Activated CD8-positive, alpha-beta memory T cell treated with anti-CD3 and anti-CD28 coated beads, Interleukin-2, amount 50 U/mL, for 4 hours (primary cell): ENCODE measurements at places on chromosomes 2 and 18.

DNA sequence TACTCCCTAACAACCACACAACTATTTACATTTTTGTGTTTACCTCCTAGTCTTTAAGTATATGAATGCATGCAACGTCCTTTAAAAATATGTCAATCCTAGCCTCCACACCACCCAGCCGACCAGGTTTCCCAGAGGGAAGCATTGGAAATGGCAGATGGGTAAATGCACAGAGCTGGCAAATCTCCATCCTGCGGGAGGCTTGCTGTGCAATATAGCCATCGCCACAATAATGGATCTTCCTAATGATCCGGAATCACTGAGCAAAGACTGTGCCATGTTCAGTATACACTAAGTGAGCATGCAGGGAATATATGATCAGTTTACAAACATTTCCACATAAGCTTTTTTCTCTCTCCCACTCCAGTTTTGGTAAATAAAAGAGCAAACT is 131.8 kb downstream of the NEDD4L start:
- no peak for DNase-seq

DNA sequence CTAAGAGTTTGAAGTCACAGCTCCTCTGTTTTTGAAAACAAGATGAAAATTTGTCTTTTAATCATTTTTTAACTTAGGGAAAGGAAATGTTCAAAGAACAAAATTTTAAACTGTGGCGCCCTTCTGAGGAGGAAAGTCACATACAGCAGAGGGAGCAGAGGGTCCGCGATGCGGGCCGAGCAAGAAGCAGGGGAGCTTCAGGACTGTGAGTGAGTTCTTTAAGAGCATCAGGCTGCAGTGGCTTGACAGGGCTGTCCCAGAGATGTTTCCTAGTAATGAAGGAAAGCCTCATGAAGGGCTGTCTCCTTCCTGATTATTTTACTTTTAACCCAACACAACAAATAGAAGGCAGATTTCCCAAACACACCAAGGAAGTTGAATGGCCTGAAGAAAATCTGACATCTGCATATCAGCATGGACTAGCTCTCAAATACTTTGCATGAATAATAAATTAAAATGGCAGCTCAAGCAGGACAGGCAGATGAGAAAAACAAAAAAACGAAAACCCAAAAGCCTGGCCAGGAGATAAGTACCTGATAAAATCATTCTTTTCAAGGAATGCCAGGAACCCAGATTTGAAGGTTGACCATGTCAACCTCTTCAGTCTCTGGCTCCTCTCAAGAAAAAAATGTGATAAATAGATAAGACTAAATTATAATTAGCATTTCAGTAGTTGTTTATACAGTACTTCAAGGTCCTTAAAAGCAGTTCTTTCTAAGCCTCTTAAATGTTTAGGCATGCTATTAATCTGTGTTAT is 60.8 kb downstream of the SLC40A1 start:
- no peak for DNase-seq

DNA sequence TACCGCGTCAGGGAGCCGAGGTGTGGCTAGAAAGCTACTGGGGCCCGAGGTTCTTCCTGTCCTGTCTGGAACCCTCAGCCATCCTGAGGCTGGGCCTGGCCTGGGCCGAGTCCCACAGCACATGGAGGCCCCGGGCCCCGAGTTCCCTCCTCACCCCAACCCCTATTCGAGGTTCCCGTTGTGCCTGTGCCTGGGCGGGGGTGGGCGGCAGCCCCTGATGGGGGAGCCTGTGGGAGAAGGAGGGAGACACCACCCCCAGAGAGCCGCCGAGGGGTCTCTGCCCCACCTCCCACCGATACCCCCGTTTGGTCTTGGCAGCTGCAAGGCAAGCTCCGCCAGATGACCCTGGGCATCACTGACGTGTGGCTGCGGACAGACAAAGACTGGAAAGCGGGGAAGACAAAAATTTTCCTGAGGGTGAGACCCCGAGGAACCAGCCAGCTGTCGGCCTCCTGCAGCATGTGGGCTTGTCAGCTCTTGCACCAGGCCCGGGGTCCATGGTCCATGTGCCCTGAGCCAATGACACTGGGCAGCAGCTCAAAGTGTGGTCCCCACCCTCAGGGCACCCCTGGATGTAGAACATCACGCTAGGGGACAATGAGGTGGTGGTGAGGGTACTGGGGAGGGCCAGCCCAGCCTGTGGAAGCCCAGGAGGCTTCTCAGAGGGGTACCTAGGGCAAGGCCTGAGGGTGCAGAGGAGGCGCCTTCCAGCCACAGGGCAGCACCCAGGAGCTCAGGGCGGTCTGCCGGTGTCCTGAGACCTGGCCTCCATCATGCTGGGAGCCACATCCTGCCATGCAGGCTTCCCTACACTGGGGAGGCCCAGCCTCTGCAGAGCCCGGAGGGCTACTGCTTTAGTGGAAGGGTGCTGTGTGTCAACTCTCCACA is 52.5 kb upstream of the GPR17 start:
- no peak for DNase-seq

DNA sequence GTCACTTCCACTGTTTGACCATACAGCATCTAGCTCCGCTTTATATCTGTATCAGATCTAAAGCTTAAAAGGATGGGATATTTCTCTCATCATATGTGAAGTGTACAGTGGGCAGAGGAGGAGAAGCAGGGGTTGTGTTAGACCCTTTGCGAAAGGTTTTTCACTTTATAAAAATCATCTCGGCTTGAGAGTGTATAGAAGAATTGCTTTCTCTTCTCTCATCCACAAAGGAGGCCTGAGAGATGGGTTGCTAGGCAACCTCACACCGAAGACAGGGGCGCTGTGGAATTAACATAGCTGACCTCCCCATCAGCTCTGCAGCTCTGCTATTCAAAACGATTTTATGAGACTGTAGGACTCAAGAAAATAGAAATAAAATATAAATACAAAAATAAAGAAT is 70.2 kb upstream of the GALNT3 start:
- DNase-seq: no peak

DNA sequence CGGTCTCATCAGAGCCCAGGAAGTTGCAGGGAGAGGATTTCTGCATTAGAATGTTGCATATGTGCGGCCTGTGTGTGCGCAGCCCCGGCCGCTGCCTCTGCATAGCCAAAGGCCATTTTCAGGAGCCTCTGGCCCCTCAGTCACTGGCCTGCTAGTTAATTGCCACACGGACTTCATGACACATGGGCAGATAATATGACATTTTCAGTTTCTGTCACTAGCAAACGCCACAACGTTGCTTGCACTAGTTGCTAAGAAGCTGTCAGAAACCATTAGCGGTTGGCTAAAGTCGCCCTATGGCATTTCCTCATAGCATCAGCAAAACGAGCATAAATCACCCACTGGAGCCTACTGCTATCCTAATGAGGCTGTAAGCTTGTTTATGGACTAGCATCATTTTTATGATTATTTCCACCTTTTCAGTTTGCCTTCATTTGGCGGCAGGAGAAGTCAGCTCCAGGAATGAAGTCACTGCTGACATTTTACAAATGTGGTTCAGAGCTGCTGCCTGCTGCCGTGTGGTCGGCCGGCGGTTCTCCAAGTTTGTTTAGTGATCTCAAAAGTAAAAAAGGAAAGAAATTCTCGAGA is 73.7 kb downstream of the MEIS1 start:
- DNase-seq: no peak

- DNase-seq: no peak
These were observed 183.9 kb upstream of the KLHL14 start for GRCh38 chr18:32956591-32957315.

- DNase-seq: no peak
These were observed 107.7 kb downstream of the LBH start for GRCh38 chr2:30339071-30339470.

GRCh38 chr18:12895014-12895413 is 11.0 kb upstream of the PTPN2 start:
- no peak for DNase-seq

DNA sequence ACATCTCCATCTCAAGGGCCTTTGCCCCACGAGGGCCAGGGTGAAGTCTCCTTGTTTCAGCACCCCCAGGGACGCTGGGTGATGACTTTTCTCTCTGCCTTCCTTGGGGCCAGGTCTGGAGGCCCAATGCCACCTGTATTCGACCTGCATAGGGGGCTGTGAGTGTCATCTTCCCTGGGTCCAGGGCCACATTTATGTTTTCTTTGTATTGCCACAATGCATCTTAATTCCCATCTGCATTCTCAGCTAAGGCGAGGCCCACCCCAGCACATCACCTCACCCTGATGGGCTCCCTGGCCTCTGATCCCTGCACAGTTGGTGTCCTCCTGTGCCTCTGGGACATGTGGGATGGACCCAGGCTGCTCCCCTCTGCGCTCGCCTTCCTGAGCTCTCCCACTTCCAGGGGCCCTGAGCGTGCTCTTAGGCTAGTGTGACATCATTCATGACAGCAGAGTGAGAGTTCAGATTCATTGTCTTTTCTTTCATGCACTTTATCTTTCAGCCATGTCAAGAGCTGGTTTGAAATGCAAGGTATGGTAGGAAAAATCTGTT is 122.0 kb upstream of the COPS8 start:
- DNase-seq: no peak

DNA sequence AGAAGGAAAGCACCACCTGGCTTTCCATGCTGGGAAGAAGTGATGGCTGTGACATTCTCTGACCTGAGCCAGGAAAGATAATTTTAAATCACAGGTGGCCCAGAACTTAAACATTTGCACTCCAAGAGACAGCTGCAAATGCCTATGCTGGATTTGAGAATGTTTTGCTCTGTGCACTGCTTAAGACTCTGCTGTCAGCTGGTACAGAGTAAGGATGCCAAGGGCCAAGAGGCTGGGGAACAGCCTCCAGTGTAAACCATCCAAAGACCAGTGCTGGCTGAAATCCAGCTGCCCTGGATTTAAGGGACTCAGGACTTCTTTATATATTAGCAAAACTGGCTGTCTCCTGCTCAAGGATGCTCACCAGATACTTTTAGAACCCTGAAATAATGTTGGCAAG is 3.9 kb downstream of the HOXD8 start:
- DNase-seq: no peak

DNA sequence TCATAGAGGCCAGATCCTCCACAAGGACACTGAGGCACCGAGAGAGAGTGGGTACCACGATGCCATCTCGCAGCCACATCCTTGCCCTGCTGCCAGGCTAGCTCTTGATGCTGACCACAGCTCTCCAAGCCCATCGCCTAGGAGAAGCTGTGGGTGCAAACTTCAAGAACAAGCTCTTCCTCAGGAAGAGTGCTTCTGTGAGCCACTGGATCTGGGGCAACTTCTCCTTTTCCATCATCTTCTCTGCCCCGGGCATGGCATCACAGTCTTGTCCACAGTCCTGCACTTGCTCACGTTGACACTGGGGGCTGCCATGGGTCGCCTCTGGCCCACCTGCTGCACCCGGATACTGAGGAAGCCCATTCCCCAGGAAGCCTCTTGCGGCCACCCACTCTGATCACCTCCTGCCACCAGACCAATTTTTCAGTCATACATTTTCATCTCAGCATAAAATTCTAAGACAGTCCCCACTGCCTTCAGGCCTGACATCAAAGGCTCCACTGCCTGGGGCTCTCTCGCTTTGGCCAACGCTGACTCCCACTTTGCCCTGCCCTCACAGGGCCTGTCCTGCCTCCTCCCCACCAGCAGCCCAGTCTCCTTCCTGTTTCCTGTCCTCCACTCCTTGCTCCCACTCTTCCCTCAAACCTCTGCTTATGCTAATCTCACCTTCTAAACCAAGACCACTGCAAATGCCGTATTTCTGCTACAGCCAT is 243.9 kb downstream of the AFF3 start:
- no peak for DNase-seq

DNA sequence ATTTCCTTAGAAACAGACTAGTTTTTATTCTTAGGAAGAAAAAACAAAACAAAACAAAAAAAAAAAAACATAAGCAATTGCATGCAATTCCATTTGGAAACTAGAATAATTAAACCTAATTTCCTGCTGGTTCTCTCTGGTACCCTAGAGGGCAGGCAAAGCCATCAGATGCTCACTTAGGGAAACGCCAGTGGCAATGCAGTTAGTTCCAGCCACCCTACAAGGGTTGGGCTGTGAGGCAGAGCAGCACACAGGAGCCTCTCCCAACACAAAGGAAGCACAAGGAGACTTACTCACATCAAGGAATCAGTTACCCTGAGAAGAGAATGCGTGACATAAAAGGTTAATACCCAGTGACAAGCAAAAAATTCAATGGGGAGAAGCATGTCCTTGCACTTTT is 28.8 kb downstream of the CCDC93 start:
- DNase-seq: no peak

GRCh38 chr2:84839851-84840250 is 41.0 kb downstream of the TRABD2A start:
- peak; percentile 40 for DNase-seq

GRCh38 chr2:77328134-77328931 is 193.8 kb downstream of the LRRTM4 start:
- no peak for DNase-seq

GRCh38 chr18:13107074-13107473 is 111.5 kb upstream of the LDLRAD4 start:
- no peak for DNase-seq

DNA sequence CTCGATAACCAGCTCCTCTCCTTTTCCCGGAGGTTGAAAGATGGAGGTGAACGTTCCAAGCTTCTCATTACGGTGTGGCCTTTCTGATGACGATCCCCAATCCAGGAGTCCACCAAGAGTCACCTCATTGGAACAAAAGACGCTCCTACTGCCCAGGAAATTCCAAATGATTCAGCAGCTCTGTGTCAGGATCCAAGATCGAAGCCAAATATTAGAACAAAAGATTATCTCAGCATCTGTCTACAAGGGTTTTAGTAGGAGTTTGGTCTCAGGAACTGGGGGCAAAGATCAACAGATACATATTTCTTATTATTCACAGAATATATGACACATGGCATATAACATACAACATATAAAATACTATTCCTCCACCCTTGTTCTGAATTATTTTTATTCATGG is 161.1 kb upstream of the RAB12 start:
- DNase-seq: no peak

- no peak for DNase-seq
These were observed 219.9 kb upstream of the FBXO11 start for GRCh38 chr2:48126162-48126561.

DNA sequence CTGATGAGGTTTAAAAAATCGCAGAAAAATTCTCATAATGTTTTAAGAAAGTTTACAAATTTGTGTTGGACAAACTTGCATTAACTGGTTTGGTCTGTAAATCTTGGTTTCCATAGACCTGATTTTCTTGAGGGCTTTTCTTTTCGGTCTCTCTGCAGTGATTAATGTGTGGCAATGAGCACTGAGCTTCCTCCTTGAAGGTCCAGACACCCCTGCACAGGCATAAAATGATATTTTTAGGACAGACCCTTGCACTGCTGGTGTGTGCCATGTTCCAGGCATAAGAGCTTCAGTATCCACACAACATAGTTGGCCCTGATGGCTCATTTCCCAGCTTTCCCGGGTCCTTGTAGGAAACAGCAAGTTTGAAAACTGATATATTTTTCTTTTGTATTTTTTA is 33.7 kb downstream of the MRPL33 start:
- DNase-seq: no peak

DNA sequence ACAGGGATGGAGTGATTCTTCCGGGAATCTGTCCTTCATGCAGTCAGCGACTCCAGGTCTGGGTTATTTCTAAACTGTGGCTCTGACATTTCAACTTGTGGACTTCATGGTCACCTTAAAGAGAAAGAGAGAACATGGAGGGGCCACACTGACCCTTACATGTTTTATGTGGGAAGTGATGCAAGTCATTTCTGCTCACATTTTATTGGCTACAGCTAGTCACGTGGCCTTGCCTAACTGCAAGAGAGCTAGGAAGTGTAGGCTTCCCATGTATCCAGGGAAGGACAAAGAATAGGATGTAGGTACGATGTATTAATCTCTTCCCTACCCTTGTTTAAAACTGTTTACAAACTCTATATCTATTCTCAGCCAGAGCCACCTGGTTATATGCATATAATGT is 30.3 kb upstream of the AFTPH start:
- DNase-seq: no peak

GRCh38 chr2:18136881-18137475 is 258.5 kb downstream of the KCNS3 start:
- no peak for DNase-seq
